Gastroesophageal sphincter (tissue), 4 donors: ENCODE measurements at places on chromosomes 2 and 18.

DNA sequence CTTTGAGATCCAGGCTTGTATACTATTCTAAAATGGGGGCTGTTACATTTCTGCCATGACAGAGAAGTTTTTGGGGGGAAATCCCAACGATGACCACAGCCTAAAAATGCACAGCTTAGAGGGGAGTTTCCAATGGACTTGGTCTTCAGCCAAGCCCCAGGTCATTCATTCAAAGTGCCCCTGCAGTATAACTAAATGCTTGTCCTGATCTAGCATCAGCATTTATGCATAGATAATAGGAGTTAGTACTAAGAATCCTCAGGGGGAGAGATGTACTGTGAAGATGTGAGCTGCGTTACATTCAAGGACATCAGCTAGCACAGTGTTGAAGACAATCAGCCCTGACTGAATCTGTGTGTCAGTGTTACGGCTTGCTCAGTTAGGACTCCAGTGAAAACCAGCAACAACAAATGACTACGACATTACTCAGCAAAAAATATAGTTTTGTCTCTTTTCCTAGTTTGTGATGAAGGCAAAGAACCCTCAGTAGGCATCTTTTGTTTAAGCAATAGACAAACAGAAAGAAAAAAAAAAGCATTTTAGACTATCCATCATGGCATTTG, 160.9 kb downstream of the ZEB2 start:
- ATAC-seq, result no peak

- no peak for ATAC-seq
Observed at GRCh38 chr2:241391892-241392665, 36.0 kb downstream of the FARP2 start.

DNA sequence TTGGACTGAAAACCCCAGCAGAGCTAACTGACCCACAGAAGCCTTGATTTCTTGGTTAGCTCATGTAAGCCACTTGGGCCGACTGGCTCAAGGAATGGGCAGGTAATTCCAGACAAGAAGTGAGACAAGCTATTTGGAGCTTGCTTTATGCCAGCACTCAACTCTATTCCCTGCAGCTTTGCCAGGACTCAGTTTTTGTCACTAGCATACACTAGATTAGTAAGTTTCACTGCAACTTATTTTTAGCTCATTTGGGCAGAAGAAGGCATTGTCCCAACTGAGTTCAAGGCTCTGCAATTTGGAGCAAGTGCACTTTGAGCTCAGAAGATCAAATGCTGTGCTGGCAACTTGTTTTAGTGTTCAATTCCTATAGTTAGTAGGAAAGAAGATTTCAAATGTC, 116.1 kb downstream of the SLC4A3 start:
- ATAC-seq, result no peak

DNA sequence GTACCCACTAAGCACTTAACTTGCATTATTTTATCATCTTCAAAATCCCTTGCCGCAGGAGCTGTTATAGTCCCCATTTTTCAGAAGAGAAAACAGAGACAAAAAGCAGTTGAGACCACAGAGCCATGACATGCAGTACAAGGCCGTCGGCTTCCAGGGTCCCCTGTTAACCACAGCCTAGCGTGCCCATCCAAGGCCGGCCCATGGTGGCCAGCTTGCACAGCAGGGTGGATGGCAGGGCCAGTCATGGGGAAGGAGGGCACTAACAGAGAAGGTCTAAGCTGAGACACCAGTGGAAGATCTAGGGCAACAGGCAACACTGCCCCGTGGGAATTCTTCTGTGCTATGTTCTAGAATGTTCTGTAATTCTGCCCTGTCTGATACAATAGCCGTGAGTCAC, 192.6 kb upstream of the ID2 start:
- ATAC-seq, result no peak

GRCh38 chr2:67936969-67937368, 125.8 kb downstream of the C1D start:
- no peak for ATAC-seq
